NCI-H460 (cell line): ENCODE measurements at places on chromosomes 3 and 15. TPM values are rescaled to one million over a fixed set of nuclear protein-coding genes. Genes with fewer than 3 reads are reported as not detected.

GRCh38 chr15:36156879-36157427 lies 422.5 kb upstream of the CDIN1 start:
- DNase-seq, result no peak

- DNase-seq, result no peak
These were observed 43.9 kb upstream of the KLHL25 start for GRCh38 chr15:85838655-85839054.

DNA sequence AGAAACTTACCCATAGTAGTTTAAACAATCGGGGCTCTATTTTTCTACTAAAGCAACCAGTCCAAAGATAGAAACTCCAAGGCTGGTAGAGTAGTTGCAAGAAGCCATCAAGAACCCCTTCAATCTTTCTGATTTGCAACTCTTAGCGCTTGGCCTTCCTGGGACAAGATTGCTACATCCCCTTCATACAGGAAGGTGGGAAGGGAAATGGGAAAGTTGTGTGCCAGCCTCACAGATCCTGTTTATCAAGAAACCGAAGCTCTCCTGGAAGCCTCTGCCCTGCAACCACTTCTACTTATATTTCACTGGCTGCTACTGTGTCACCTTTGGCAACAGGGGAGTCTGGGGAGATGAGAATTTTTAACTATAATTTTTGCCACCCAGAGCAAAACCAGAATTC lies 46.2 kb downstream of the OSBPL10 start:
- no peak for DNase-seq

GRCh38 chr15:50321680-50322210 lies 33.3 kb downstream of the GABPB1 start:
- no peak for DNase-seq

ETV5 gene
- total RNA-seq, result 51.4 and 52.3 TPM in 2 replicates
